ENCODE measurements at places on chromosomes 7 and 10.

GRCh38 chr10:86191686-86192085 lies 174.9 kb downstream of the GRID1 start:
- no peak for DNase-seq

GRCh38 chr7:11078247-11078834 lies 104.7 kb downstream of the PHF14 start:
- no peak for DNase-seq

DNA sequence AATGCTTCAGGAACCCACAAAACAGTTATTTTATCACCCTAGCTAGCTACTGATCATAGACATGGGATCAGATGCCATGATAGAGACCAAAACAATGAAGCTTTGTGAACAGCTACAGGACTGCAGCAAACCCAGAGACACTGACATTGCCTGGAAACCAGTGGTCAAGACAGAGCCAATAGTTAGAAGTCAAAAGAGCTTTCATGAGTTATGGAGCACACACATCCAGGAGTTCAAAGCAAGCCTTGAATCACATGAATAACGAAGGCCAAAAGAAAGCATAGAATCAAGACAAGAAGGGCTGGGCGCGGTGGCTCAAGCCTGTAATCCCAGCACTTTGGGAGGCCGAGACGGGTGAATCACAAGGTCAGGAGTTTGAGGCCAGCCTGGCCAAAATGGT lies 34.5 kb upstream of the GSAP start:
- no peak for DNase-seq

DNA sequence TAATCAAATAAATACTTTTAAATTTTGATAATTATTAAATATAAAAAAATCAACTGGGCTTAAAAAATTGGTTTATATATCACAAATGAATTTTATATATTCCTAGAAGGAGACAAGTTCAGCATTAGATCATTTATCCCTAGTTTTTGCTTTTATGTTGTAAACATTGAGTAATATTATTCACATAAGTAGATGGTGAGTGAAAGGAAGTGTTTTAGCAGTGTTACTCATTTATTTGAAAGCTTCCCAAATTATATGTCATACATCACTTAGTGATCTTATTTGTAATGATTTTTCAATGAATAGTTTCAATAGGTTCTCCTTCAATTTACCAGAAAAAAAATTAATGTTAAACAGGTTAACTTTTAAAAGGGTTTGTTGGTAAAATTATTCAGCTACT lies 15.8 kb downstream of the KLLN start:
- DNase-seq, result no peak

GRCh38 chr7:147833970-147834369 lies 756.6 kb upstream of the C7orf33 start:
- DNase-seq, result no peak
